ENCODE measurements at places on chromosomes 13 and 19.

GRCh38 chr13:38309397-38309796, 40.3 kb upstream of the UFM1 start:
- no peak for DNase-seq

- DNase-seq = no peak
Observed at GRCh38 chr13:104571161-104571892, 1505.1 kb upstream of the SLC10A2 start.

GRCh38 chr19:50008532-50008931, 16.6 kb downstream of the VRK3 start:
- DNase-seq = no peak

- DNase-seq = no peak
Observed at GRCh38 chr19:58429745-58430144, 10.2 kb downstream of the ZNF132 start.

GRCh38 chr13:40316301-40316700, 350.1 kb downstream of the FOXO1 start:
- no peak for DNase-seq

GRCh38 chr13:40433577-40433976, 232.9 kb downstream of the FOXO1 start:
- DNase-seq = no peak
